ENCODE measurements at places on chromosomes 4 and X.

GRCh38 chrX:77900688-77901087 lies 1.4 kb downstream of the COX7B start:
- DNase-seq = no peak

DNA sequence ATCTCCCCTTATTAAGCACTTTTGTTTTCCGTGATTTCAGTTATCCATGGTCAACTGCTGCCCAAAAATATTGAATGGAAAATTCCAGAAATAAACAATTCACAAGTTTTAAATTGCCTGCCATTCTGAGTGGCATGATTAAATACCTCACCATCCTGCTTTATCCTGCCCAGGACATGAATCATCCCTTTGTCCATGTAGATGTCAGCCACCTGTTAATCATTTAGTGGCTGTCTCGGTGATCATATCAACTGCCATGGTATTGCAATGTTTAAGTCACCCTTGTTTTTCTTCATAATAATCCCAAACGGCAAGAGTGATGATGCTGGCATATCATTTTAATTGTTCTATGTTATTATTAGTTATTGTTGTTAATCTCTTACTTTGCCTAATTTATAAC lies 79.8 kb upstream of the LHFPL1 start:
- DNase-seq = no peak

GRCh38 chr4:156798438-156798837 lies 173.2 kb downstream of the PDGFC start:
- no peak for DNase-seq

DNA sequence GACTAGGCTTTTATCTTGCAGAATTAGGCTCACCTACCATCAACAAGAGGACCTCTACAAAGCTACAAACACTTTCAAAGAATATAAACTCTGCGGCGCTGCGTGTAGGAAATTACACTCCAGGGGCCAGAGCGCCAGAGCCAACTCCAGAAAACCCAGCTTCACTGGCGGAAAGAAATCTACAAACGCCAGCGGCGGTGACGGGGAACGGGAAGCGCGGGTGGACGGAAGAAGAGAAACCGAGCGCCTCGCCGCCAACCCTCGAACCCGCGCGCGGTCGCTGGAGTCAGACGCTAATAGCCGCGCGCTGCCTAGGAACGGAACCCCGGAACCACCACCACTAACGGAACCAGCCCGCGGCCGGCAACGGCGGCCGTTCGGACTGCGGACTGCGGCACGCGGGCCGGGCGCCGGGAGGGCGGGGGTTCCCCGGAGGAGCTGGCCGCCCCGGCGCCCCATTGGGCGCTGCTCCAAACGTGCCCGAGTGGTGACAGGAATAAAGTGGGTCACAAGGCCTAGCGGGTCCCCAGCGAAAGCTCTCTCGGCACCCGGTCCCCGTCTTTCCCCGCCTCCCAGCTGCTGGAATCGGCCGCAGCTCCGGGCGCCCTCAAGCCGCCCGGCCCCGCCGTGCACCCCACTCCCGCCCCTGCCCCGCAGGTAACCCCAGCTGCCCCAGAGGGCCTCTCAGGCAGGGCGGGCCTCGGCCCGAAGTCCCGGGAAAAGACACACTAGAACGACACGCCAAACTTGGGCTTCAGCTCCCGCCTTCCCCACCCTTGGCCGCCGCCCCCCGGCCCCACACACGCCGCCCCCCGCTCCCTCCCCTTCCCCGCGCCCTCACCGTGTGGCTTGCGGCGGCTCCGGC lies 836 bp downstream of the CLOCK start:
- peak; percentile 21 for DNase-seq

GRCh38 chr4:48781968-48782367 lies 1.9 kb upstream of the FRYL start:
- DNase-seq = no peak

DNA sequence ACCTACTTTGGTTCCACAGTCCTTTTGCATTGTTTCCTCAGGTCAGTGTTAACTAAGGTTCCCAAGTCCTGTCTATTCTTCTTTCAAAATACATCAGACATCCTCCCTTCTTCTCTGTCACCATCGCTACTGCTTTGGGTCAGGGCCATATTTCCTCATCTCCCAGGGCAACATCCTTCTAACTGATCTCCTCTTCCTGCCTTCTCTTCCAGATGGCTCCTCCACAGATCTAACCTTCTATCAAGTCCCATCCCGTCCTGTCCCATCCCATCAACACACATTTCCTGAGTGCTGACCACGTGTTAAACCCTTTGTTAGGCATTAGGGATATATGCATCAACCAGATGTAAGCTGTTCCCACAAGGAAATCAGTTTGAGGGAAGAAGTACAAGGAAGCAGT lies 25.9 kb downstream of the PLAC1 start:
- no peak for DNase-seq

GRCh38 chrX:115058276-115058675 lies 40.9 kb upstream of the IL13RA2 start:
- DNase-seq = peak; percentile 0
